ENCODE measurements at places on chromosomes 7 and 10. TPM values are rescaled to one million over a fixed set of nuclear protein-coding genes. Genes with fewer than 3 reads are reported as not detected.

Gene TEX47
- not detected for total RNA-seq

DNA sequence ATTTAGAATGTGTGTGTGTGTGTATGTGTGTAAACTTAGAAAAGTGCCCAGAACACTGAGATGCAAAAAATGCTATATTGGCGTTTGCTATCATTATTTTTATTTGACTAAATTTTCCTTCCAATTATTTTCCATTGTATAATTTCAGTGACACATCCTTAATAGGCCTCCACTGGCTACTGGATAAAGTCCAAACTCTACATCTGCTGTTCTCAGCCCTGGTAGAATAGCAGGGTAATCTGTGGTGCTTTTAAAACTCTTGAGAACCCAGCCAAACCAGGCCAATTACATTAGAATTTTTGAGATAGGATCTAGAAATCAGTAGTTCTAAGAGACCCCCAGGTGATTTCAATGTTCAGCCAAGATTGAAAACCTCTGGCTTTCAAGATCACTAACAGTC, 66.4 kb downstream of the ZNF503 start:
- no peak for DNase-seq

- DNase-seq = peak; percentile 87
Observed at GRCh38 chr10:101062232-101063049, 652 bp downstream of the KAZALD1 start.

DNA sequence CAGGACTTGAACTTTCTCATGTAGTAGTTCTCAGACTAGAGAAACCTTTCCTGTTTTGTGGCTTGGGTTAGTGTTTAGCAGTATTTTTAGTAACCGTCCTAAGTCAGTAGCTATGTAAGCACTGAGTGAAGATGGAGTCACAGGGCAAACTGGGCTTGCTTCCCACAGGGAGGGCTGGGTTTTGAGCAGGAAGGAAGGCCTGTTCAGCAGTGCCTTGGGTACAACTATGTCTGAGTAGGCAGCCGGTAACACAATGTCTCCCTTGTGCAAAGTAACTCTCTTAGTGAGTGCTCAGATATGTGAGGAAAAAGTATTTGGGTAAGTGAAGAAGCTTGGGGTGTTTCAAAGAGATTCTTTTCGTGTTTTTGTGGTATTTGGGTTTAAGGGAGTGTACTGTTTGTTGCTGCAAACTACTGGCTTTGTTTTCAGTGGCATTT, 96.4 kb downstream of the CCSER2 start:
- DNase-seq = peak; percentile 94

DNA sequence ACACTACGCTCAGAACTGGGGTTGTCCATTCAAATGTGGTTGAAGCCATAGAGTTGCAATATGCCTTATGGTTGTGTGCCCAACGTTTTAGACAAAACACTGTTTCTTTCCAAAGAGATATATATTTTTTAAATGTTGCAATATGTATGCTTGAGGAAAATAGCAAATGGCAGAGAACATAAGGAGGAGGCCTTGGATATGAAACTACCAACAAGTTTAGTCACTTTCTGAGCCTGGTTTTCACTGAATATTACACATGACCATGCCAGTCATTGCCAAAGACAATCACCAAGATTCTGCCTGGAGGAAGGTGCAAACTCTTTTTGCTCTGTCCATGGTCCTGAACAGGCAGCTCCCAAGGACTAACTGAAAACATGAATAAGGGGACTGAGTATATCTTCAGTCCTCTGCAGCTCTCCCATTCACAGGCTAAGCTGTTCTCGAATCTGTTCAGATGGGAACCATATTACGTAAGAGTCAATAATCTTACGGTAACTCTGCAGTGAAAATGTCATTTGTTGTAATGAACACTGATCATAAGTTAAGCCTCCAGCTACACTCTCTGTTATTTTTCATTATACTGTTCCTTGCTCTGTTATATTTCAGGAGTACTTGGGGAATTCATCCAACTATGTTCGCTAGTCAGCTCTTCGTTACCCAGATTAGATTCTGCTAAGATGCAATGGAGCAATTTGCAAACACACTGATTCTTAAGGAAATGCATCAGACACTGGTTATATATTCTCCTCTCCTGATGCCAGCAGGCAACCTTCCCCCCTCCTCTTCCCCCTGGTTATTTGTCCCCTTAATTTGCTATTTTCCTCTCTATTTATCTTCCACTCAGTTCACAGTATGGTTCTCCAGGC, 90.7 kb upstream of the C1QL3 start:
- DNase-seq = no peak

- DNase-seq = no peak
Observed at GRCh38 chr10:7070950-7071349, 339.9 kb downstream of the SFMBT2 start.

DNA sequence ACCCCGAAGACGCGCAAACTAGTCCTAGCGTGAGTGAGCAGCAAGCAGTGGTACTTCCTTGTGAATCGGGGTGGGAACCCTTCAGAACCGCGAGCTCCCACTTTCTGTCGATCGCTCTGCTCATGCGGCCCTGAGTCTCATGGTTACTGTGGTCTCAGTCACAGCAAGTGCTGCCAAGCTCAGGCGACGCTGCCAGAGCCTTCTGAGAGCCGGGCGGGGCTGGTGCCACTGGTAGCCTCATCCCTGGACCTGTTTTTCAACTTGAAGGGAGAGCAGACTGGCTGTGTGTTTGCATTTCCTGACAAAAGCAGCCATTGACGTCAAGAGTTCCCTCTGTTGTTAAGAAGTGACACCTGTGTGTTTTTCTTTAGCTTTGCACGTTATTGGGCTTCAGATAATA, 32.9 kb upstream of the BHLHA15 start:
- DNase-seq = no peak

Gene CDK1
- total RNA-seq = 1.3 TPM

DNA sequence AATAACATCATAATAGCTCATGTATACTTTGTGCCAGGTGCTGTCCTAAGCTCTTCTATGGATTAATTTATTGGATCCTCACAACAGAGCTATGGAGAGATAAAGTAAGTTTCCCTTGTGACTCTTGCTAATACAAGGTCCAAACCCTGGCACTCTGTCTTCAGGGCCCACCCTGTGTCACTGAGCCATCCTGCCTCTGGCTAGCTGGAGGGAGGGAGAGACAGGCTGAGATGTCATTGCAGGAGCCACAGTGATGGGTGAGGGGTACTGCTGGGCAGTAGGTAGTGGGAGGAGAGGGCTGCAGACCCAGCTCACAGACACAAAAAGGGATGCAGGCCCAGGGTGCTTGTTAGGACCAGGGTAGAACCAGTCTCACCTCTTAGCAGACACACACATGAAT, 16.9 kb downstream of the GCK start:
- peak; percentile 35 for DNase-seq

DNA sequence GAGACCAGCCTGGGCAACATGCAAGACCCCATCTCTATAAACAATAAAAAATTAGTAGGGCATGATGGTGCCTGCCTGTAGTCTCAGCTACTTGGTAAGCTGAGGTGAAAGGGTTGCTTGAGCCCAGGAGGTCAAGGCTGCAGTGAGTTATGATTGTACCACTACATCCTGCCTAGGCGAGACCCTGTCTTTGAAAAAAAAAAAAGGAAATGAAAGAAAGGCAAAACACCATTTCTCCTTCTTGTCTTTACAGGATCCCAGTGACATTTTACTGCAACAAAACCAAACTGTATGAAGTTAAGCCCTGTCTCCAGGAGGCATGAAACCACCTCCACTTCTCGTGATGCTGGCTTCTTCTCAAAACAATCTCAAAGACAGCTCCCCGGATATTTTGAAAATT, 29.9 kb upstream of the PBLD start:
- no peak for DNase-seq

Gene RFC2
- total RNA-seq = 12.5 TPM

Gene C10orf105
- total RNA-seq = 0.24 TPM

Gene ANKRD7
- total RNA-seq = 0.93 TPM

GRCh38 chr10:120969219-120969645, 118.1 kb downstream of the WDR11 start:
- DNase-seq = no peak

Gene EN2
- 0.14 TPM for total RNA-seq

Gene SVOPL
- total RNA-seq = not detected

- DNase-seq = no peak
Observed at GRCh38 chr10:20672741-20673140, 224.4 kb downstream of the NEBL start.

GRCh38 chr10:70551971-70552422, 50.5 kb downstream of the PRF1 start:
- DNase-seq = no peak

GRCh38 chr10:75403939-75404814, 2.6 kb upstream of the ZNF503 start:
- DNase-seq = no peak

Gene PROSER2
- 2.0 TPM for total RNA-seq

Gene GDF10
- 1.5 TPM for total RNA-seq
